ENCODE measurements at places on chromosomes 12 and 14.

DNA sequence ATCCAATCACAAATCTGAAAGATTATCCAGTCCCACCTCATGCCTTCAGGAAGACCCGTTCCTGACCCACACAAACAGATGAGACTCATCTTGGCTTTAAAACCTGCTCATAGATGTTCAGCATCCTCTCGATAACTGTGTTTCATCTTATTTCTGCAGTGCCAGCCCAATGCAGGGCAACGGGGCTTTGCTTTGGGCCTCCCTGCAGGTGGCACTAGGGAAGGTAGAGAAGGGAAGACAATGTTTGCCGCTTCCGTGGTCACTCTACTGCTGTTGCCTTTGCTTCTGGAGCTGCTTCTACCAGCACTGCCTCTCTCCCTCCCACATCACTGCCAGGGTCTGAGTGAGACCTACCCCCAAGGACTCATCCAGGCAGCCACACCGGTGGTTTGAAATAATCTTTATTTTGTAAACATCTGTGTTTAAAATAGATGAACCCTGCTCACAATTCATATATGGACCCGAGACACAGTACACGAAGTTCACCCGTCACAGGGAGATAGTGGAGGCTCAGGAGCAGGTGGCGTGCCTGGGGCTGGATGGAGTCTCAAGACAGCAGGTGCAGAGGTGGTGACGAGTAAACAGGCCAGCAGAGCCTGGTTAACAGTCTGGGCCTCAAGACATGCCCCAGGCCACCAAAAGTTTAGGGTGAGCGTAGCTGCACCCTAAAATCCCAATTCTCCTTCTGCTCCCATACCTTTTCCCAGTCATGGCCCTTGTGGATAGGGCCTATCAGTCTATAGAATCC is 3.1 kb upstream of the GPX2 start:
- DNase-seq: no peak

- DNase-seq: no peak
Observed at GRCh38 chr14:98994561-98994960, 277.4 kb downstream of the BCL11B start.

- DNase-seq: no peak
Observed at GRCh38 chr12:28710882-28711281, 438.2 kb upstream of the FAR2 start.

GRCh38 chr12:112170376-112170775 is 45.0 kb downstream of the TRAFD1 start:
- DNase-seq: no peak

GRCh38 chr14:37596790-37597472 is 1.5 kb downstream of the TTC6 start:
- DNase-seq: no peak

GRCh38 chr12:121571920-121572319 is 8.9 kb downstream of the KDM2B start:
- DNase-seq: no peak

- DNase-seq: no peak
Observed at GRCh38 chr12:80860206-80860605, 77.5 kb downstream of the LIN7A start.

GRCh38 chr12:28171356-28172060 is 18.7 kb upstream of the CCDC91 start:
- no peak for DNase-seq

- no peak for DNase-seq
Observed at GRCh38 chr12:49794811-49795653, 33.2 kb downstream of the NCKAP5L start.

- no peak for DNase-seq
Observed at GRCh38 chr12:48302161-48302911, 48.4 kb downstream of the ZNF641 start.

- DNase-seq: no peak
Observed at GRCh38 chr12:15453613-15454012, 131.3 kb downstream of the PTPRO start.

DNA sequence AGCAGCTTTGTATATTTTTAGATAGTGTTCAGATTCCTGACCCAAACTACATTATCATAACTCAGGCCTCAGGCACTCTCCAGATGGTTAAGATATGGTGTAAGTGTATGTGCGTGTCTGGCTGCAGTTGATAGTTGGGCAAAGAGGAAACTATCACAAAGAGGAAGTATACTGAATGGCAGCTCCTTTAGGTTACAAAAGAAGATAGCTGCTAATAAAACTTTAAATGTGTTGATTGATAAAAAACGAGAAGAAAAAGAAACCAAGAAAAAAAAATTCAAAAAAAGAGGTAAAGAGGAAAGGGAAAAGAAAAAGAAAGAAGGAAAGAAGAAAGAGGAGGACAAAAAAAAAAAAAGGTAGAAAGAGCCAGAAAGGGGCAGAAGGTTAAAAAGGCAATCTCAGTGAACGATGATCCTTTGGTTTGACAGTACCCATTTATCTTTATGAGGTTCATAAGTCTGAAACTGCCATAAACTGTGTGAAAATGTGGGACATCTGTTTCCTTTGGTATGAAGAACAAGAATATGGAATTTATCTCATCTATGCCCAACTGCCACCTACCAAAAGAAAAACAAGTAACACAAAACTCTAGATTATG is 42.2 kb downstream of the TAOK3 start:
- no peak for DNase-seq

DNA sequence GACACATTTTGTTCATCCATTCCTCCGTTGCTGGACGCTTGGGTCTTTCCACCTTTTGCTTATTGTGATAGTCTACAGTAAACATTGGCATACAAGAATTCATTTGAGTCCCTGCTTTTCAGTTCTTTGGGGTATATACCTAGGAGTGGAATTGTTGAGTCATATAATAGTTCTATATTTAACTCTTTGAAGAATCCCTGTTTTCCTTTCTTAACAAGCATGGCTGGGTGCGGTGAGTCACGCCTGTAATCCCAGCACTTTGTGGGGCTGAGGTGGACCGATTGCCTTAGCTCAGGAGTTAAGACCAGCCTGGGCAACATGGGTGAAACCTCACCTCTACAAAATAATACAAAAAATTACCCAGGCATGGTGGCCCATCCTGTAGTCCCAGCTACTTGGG is 75.4 kb downstream of the CCDC92 start:
- DNase-seq: no peak

DNA sequence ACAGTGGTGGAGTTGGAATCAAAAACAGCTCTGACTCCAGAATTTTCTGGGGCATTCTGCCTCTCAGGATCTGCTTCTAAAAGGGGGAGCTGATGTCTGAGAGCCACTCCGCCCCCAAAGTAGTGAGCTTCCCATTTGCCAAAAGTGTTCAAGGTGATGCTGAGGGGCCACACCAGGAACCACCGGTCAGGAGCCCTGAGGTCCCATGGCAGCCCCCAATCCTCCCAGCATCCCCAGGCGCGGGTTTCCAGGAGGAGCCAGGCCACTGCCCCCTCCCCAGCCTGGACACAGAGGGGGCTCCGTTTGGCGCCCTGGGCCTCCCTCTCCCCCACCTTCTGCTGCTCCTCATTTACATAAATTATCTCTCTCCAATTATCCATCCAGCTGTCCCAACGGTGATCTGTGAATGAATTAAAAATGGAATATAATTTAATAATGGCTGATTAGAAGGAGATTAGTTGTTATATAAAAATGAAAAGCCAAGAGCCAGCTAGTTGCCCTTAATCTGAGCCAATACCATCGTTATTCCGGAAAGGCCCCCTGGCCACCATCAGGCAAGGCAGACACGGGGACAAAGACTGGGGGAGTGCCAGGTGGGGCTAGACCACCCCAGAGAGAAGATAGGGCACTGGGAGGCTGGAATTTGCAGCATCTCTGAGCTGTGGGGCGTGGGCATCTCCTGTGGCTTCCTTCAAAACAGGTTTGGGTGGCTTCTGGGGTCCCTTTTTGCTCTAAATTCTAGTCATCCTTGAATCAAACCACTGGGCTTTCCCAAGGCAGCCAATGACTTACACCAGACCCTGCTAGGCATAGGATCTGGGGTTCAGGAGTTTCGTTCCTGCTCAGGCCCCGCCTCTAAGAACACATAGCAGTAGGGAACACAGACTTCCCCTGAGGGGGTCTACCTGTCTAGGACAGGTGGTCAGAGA is 19.7 kb upstream of the VSX2 start:
- DNase-seq: no peak

DNA sequence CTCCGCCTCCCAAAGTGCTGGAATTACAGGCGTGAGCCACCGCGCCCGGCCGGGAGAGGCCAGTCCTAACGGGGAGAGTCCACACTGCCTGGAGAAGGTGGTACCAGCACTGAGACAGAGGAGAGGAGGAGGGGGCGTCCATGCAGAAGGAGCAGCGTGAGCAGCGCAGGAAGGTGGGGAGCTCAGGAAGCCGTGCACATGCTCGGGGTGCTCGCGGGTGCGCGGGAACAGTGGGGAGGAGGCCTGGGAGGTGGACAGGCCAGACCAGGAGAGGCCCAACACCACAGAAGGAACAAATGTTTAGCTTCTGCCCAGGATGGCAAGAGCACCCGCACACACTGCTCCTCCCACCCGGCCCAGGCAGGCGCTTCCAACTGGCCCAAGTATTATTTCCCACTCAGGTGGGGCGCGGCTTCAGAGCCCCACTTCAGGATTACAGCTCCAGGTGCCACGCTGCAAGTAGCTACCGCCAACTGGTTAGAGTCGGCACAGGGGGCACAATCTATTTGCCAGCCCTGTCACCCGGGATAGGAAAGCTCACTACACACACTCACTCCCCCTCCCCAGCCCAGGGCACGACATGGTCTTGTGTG is 80.8 kb upstream of the BCL11B start:
- no peak for DNase-seq

- DNase-seq: no peak
Observed at GRCh38 chr14:59595071-59595470, 18.5 kb upstream of the CCDC175 start.

GRCh38 chr14:80586131-80586530 is 355.4 kb downstream of the CEP128 start:
- DNase-seq: no peak

- DNase-seq: no peak
Observed at GRCh38 chr12:47066278-47067025, 13.0 kb upstream of the PCED1B start.

DNA sequence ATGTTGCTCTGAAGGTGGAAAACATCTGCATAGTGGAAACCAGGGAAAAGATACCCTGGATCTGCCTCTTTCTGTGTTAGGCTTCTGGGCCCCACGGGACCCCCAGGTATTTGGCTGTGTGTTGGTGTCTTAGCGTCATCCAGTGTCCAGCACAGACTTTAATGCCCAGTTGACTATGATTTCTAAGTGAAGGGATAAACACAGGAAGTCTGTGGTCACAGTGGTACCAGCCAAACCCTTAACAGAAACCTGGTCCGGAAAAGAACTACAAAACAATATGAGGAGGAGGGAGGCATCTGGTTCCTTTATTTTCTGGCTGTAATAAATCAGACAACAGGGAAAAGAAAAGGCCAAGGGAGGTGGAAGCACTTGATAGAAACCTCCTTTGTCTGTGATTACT is 56.4 kb downstream of the CMKLR1 start:
- DNase-seq: no peak

DNA sequence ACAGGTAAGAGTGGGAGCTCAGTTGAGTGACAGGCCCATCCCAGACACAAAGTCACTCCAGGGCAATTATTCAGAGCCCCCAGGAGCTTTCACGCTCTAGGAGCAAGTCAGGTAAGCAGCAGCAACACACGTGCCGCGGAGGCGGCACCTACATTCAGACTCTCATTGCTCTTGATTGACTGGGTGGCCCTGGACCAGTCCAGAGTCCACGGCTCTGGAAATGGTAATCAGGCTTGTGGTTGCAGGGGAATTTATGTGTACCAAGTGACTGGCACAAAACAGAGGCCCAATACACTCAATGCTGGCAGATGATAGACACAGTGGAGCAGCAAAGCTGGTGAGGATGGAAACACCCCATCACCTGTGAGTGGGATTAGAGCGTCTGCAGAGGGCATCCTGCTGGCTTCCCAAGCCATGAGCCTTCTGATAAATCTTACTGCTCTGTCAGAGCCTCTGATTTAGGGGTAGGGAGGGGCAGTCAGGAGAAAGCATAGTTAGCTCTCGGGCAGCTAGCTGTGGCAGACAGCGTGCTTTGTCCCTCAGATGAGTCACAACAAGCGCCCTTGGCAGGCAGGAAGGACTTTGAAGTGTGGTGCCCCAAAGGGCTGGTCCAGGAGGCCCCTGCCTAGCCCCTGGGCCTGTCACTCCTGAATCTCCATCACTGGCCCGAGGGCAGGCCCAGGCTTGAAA is 344.7 kb downstream of the CACNA1C start:
- DNase-seq: no peak

DNA sequence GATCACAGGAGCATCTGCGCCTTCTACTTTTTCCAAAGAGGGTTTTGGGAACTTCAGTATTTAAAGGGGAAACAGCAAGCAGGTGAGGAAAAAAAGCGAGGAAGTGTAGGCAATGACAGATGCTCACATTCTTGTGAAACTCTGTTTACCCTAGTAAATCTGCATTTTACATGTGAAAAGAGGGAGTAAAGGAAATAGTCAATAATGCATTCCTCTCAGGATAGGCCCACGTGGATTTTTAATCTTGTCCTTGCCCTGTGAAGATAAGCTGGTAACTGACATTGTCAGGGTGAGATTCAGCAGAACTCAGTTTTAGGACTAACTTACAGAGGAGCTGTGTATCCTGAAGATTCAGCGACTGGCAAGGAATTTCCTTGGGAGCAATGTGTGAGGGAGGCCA is 1119.2 kb upstream of the TMEM132C start:
- DNase-seq: no peak

- DNase-seq: no peak
Observed at GRCh38 chr14:29601616-29602015, 326.0 kb downstream of the PRKD1 start.

DNA sequence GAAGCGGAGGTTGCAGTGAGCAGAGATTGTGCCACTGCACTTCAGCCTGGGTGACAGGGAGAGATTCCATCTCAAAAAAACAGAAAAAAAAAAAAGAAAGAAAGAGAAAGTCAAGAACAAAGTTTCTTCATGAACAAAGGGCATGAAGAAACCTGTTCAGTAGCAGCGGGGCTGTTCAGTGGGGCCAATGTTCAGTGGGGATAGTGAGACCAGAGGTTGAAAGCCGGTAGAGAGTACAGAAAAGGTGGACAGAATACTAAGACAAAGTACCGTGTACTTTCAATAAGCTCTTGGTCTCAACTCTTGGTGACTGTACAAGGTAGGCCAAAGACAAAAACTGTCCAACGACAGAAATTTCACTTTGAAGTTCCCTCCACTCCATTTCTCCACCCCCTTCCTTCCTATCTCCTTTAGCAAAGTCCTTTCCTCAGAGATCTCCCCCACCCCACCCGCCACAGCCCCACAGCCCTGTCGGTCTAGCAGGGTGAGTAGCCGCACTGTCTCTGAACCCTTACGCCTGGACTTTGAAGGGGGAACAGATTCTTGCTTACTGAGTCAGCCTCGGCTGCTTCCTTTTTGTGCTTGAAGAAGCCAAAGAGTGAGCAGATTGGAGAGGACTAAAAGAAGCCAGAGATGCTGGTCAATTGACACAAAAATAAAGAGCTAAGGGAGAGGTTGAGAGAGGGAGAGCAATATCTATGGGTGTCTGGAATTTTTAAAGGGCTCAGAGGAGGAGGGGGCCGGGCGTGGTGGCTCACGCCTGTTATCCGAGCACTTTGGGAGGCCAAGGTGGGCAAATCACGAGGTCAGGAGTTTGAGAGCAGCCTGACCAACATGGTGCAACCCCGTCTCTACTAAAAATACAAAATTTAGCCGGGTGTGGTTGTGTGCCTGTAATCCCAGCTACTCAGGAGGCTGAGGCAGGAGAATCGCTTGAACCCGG is 44.2 kb upstream of the FOS start:
- DNase-seq: no peak

All from cortex of kidney (tissue), 1 donor.